H1 (cell line): ENCODE measurements at places on chromosomes 3 and 15.

GRCh38 chr15:42079401-42079908 is 14.9 kb downstream of the PLA2G4D start:
- DNase-seq, result peak; percentile 57
- H3K4me3 ChIP-seq, result no peak overlapping the region
- H3K27ac ChIP-seq, result no peak overlapping the region
- no peaks in the 10 kb centered on the region for H3K36me3 ChIP-seq

DNA sequence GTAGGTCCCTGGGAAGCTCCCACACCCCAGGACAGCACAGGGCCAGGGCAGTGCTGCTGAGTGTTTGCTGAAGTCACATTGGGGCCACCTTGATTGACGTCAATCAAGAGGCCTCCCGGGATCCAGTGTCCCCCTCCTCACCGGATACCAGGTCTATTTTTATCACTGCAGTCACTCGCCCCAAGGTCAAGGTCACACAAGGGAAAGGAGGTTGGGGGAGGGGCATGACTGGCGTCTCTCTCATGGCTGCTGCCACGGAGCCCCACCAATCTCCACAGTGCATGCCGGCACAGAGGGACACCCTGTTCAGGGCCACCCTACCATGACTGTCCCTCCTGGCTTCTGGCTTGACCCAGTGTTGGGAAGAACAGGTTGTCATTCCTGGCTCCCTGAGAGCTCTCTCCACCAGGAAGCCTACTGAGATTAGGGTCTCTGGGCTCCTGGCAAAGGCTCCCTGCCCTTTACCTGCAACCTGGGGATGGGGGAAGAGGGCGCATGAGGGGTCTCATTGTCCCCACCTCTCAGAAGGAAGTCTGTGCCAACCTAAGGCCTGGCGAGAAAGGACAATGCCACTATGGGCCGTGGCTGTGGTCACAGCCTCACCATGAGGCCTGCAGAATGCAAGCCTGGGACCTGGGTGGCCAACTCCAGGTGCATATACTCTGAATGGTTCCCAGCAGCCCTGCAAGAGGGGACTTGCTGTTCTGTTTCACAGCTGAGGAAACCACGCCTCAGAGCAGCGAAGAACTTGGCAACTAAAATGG is 1.5 kb downstream of the MYL3 start:
- no peak overlapping the region for H3K4me3 ChIP-seq
- H3K27ac ChIP-seq, result no peak overlapping the region
- DNase-seq, result no peak
- H3K27me3 ChIP-seq, result peaks cover 6% of the 10 kb centered on the region; the same call in 1 of the 2 replicates
- no peaks in the 10 kb centered on the region for H3K36me3 ChIP-seq

DNA sequence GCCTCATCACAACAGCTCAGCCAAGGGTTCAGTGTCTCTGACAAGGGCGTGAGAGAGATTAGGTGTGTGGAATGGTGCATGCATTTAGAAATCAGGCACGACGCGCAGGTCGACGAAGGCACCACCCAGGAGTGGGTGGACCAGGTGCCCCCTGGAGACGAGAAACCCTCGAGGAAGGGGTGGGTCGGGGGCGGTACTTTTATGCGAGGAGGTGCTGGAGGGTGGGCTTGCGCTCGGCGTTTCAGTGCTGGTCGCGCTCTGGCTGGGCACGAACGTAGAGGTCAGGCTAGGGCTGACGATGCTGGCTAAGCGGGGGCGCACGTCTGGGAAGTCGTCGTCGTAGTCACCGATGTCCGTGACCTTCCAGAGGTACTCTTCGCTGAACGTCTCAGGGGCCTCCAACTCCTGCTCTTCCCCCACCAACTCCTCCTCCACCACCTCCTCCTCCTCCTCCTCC is 393 bp downstream of the ERICH6 start:
- no peaks in the 10 kb centered on the region for H3K36me3 ChIP-seq
- H3K27me3 ChIP-seq, result no peaks in the 10 kb centered on the region
- peaks cover 3% of the 10 kb centered on the region for H3K4me1 ChIP-seq
- H3K27ac ChIP-seq, result 0 out of 2 replicates have a peak overlapping the region, but pooled peaks have one; percentile 22
- DNase-seq, result no peak

DNA sequence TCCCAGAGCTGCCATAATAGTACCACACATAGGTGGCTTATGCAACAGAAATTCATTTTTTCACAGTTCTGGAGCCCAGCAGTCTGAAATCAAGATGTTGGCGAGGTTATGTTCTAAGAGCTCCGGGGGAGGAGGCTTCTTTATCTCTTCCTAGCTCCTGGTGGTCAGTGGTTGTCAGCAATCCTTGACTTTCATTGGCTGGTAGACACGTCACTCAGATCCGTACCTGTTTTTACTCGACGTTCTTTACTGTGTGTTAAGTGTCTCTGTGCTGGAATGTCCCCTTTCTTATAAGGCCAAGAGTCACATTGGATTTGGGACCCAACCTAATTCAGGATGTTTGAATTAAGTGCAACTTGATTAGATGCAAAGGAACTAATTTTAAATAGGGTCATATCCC is 218.5 kb upstream of the CNTN3 start:
- no peak for DNase-seq
- no peaks in the 10 kb centered on the region for H3K27me3 ChIP-seq
- H3K27ac ChIP-seq, result no peak overlapping the region

DNA sequence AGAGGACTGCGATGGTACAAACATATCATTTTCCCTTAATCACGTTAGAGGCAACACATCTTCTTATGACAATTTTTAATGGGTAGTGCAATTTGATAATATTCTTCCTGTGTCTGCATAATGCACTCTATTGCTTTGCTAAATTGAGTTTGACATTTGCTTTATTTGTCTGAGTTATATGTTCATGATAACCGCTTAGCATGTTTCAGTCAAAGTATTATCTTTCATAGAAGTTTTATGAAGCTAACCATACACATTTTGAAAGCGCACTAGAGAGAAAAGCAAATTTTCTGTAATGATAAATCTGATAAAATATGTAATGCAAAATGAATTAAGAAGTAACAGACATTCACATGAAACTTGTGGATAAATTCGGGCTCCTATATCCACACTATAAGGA is 1276.9 kb downstream of the ZPLD1 start:
- no peak overlapping the region for H3K27ac ChIP-seq
- no peak for DNase-seq
- H3K4me3 ChIP-seq, result no peak overlapping the region
- H3K27me3 ChIP-seq, result no peaks in the 10 kb centered on the region

DNA sequence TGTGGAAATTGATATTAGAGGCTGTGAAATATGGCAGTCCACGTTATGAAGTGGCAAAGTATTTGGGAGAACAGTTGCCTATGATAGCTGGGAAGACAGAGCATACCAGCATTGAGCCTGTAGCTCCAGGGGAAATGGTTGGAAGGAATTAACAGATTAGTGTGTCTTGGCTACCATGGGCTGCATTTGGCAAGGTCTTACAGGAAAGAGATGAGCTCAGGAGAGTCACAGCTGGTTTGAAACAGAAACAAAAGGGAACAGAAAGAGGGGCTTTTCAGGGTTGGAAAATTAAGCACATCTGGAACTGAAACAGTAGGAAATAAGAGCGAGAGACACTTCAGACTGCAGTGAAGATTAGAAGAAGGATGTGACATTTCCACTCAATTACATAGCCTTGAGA is 141.7 kb downstream of the FBLN2 start:
- H3K27ac ChIP-seq, result no peak overlapping the region
- no peaks in the 10 kb centered on the region for H3K27me3 ChIP-seq
- no peak overlapping the region for H3K4me3 ChIP-seq
- DNase-seq, result no peak
- H3K36me3 ChIP-seq, result no peaks in the 10 kb centered on the region

- no peak for DNase-seq
- no peaks in the 10 kb centered on the region for H3K4me1 ChIP-seq
- no peaks in the 10 kb centered on the region for H3K36me3 ChIP-seq
- H3K4me3 ChIP-seq, result no peak overlapping the region
- H3K27me3 ChIP-seq, result peaks cover 1% of the 10 kb centered on the region
- H3K27ac ChIP-seq, result no peak overlapping the region
These were observed 159.7 kb upstream of the MBNL1 start for GRCh38 chr3:152109038-152109437.

DNA sequence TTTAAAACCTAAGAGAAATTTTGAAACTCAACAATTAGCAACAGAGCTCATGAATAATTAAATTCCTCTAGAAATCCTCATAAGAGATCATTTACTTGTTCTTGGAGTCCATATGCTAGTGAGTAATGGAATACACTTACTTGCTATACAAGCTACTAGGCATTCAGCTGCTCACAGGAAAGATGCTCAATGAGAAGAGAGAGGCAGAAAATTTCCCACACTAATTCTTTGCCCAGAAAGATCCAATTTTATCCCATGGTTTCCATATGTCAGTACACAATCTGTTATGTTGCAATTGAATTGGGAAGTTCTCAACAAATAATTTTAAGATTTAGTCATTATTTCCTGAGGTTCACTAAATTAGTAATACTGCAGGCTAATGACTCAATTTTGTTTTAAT is 310.4 kb downstream of the RYR3 start:
- H3K4me3 ChIP-seq, result no peak overlapping the region
- H3K27me3 ChIP-seq, result no peaks in the 10 kb centered on the region
- H3K27ac ChIP-seq, result no peak overlapping the region
- no peaks in the 10 kb centered on the region for H3K4me1 ChIP-seq
- DNase-seq, result no peak
- H3K36me3 ChIP-seq, result no peaks in the 10 kb centered on the region

DNA sequence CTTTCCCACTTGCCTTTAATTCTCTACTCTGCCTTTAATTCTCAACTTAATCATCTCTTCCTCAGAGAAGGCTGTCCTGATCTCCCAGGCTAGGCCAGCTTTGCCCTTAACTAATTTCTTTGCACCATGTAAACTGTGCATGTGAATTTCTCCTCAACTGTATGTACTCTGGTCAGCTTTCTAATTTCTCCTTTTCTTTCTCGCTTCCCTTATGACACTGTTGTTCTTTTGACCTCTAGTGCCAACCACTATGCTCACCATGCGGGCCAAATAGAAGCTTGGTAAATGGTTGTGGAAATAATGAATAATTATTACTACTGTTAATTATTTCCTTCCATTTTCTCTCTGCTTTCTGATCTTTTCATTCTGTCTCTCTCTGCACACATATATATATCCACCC is 269.0 kb upstream of the CRBN start:
- H3K27me3 ChIP-seq, result no peaks in the 10 kb centered on the region; the same call in 1 of the 2 replicates
- H3K4me3 ChIP-seq, result no peak overlapping the region
- no peaks in the 10 kb centered on the region for H3K36me3 ChIP-seq
- H3K27ac ChIP-seq, result no peak overlapping the region
- no peaks in the 10 kb centered on the region for H3K4me1 ChIP-seq

DNA sequence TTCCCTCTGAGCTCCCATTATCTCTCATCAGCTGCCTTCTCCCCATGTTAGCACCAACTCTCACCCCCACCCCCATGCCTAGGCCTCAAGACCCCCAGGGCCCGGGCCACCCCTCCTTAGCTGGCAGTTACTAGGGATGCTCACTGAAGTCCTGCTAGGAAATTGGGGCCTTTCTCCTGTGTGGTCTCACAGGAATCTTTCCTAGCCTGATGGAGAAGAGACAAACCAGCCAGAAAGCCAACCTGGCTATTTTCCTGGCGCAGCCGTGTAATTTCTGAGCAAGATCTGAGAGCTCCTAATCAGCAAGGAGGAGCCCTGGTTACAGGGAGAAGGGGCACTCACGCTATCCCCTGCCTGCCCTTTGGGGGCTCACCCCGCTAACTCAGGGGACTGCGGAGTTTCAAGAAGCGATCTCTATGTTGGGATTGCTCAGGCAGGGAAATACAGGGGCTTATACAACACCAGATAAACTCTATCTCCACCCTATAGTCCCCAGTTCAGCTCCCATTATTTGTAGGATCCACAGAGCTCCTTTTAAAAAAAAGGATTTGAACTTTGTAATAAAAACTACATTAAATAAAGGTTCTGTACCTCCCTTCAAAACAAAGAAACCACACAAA is 25.2 kb downstream of the NR2F2 start:
- H3K4me1 ChIP-seq, result peaks cover 32% of the 10 kb centered on the region
- peaks cover 100% of the 10 kb centered on the region for H3K27me3 ChIP-seq
- no peak overlapping the region for H3K4me3 ChIP-seq
- DNase-seq, result no peak
- no peaks in the 10 kb centered on the region for H3K36me3 ChIP-seq

- H3K36me3 ChIP-seq, result no peaks in the 10 kb centered on the region
- H3K4me3 ChIP-seq, result no peak overlapping the region
- H3K27ac ChIP-seq, result no peak overlapping the region
- H3K4me1 ChIP-seq, result no peaks in the 10 kb centered on the region
- H3K27me3 ChIP-seq, result no peaks in the 10 kb centered on the region
- DNase-seq, result no peak
These were observed 430.7 kb upstream of the RBMS3 start for GRCh38 chr3:28850186-28850585.

DNA sequence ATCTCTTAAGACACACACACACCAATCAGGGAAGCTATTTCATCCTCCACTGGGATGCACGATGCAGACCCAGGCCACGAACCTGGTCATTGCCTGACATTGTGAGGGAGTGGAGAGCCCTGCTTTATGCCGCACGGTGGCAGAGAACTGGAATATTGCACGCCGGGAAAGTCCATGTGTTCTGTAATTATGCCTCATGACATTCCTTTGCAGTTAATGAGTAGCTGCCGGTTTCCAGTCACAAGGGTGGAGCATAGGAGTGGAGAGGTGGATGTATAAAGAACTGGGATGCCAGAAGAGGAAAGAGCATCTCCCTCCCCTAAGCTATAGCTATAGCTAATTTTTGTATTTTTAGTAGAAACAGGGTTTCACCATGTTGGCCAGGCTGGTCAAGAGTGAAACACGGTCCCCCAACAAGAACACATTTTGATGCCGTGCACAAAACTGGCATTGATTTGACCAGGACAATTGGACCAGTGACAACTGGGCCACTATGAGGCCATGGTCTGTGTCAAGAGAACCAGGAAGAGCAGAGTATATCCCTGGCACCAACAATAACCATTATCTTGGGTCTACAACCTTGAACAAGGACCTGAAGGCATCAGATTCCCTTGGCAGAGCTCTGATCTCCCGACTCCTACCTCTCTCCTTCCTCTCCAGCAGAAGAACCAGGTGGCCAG is 51.4 kb downstream of the SH3BP5 start:
- H3K27me3 ChIP-seq, result no peaks in the 10 kb centered on the region
- H3K4me1 ChIP-seq, result no peaks in the 10 kb centered on the region
- no peak for DNase-seq

- peaks cover 2% of the 10 kb centered on the region; the same call in 1 of the 2 replicates for H3K4me1 ChIP-seq
- no peaks in the 10 kb centered on the region for H3K27me3 ChIP-seq
These were observed 54.2 kb upstream of the SPATA12 start for GRCh38 chr3:57006179-57006657.
